ENCODE measurements at places on chromosomes 2 and 18. TPM values are rescaled to one million over a fixed set of nuclear protein-coding genes. Genes with fewer than 3 reads are reported as not detected.
A peak's percentile ranks its signal among the peaks of the same experiment; 100 is the strongest.

GRCh38 chr2:62641410-62641843, 64.1 kb upstream of the EHBP1 start:
- DNase-seq: no peak

GRCh38 chr2:172680436-172681068, 55.1 kb upstream of the RAPGEF4 start:
- DNase-seq: no peak

DNA sequence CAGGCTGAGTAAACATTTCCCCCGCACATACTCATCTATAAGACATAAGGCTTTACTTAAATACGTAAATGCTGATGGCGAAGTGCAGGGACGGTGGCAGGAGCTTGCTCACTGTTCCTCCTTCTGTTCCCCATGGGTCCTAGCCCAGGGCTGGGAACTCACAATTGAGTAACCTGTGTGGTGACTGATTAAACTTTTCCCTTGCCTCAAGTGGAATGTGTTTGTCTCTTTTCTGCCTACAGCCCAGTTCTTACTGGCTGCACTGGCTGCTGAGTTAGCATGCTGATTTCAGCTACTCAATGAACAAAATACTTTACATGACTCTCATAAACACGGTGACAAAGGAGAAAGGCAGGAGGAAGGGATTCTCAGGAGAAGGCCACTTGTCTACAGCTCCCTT, 87.3 kb downstream of the MARCO start:
- DNase-seq: no peak

DNA sequence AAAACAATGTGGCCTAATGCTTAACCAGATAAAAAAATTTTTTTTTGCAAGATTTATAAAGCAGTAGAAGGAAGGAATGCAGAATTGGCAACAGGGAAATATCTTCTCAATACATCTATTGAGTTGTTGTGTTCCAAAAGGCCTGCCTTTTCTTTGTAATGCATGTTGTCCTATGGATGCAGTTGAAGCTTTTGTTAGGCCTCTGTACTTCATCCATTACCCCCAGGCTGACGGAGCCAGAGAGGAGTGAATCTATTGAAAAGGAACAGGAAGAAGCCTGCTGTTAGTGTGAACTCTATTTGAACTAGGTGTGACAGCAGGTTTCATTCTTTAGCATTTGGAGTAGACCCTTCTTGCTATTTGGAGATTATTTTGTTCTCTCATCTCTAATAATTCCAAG, 56.5 kb downstream of the MTX2 start:
- DNase-seq: no peak

GRCh38 chr18:70931942-70932814, 643.3 kb downstream of the SOCS6 start:
- peak; percentile 18 for DNase-seq

The CYP26B1 gene
- not detected for total RNA-seq

The SERPINB8 gene
- total RNA-seq: 12.8 TPM

The ADD2 gene
- total RNA-seq: 0.16 TPM

DNA sequence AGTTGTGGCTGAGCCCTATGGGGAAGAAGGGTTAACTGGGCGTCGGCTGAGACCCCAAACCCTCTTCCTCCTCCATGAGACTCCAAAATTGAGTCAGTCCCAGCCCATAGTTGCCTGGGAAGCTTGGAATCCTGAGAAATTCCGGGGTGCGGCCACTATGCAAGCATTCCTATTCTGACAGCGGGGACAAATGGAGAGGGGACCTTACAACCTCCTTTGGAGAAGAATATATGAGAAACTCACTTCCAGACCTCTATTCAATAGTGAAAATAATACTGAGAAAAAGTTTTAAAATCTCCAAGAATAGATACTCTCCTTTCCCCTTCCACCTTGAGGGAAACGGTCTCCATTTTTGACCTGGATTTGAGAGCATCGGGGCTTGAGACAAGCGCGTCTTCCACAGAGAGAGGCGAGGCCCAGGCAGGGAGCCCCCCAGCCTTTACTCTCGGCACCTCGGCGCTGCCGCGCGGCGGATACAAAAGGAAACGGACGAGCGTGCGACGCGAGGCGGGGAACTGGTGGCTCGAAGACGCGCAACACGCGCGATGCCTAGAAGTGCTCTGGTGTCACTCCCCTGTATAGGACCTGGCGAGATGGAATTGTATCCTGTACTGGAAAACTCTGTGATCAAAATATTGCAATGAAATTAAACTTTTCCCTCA, 11.1 kb downstream of the NR4A2 start:
- no peak for DNase-seq

The DSG1 gene
- total RNA-seq: not detected

DNA sequence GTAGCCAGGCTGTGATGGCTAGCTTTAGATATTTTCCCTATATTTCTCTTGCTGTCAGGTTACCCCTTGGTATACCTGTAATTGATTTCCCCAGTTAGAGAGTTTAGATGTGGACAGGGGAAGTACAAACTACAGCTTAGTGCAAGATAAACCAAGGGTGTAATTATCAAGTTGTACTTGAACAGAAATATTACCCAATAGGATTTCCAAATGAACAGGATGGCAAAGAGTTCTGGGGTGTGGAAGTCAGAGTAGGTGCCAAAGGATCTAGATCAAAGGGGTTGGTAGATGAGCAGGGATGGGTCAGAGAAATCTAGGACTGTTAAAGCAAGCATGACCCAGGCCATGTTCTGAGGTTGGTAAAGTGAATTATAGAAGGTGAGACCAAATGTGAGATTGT, 585.2 kb downstream of the CCDC85A start:
- DNase-seq: no peak

The DCC gene
- total RNA-seq: not detected

The PELI1 gene
- 141 TPM for total RNA-seq

- no peak for DNase-seq
Measured at GRCh38 chr2:233059547-233059796, 670 bp upstream of the INPP5D start.

DNA sequence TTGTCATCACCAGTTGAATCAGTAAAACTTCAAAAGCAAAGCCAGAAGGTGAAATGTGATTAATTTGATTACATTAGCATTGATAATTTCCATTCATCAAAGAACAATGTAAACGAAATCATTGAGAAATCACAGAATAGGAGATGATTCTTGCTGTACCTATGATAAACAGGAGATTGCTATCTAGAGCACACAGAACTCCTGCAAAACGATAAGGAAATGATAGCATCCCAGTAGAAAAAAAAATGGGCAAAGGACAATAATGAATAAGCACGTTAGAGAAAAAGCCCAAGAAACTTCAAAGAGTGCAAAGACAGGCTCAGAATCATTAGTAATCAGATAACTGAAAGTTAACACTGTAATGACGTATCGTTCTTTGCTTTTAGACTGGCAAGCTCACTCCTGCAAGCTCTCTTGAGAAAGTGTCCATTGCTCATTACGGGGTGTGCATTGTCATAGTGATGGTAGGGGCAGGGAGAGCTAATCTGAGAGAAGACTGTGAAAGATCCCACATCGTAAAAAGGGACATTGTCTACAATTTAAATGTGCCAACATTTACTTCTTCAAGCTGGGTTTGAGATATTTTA, 143.6 kb downstream of the SPP2 start:
- no peak for DNase-seq

- no peak for DNase-seq
Measured at GRCh38 chr2:120832296-120833070, 96.8 kb downstream of the GLI2 start.

- no peak for DNase-seq
Measured at GRCh38 chr18:28559511-28559910, 382.6 kb upstream of the CDH2 start.

GRCh38 chr18:79937103-79937860, 14.2 kb downstream of the SLC66A2 start:
- no peak for DNase-seq

- DNase-seq: no peak
Measured at GRCh38 chr2:85792783-85793441, 39.1 kb downstream of the ATOH8 start.

The PLGLB2 gene
- 3.5 TPM for total RNA-seq

DNA sequence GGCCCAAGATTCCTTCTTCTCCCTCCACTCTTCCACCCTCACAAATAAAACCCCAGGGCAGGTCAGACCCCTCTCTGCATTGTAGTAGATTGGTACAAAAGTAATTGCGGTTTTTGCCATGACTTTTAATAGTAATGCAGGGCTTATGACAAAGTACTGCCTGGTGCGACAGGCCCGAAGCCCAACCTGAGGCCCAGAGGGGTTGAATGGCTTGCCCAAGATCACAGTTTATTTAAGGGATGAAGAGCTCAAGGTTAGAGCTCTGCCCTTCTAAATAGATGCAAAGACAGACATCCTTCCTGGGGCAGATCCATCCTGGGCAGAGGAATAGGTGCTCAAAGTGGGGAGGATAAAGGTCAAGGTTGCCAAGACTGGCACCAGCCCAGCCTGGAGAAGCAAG, 899 bp upstream of the PSTPIP2 start:
- DNase-seq: no peak

The PPP1R1C gene
- total RNA-seq: not detected

- DNase-seq: no peak
Measured at GRCh38 chr2:3483227-3483985, 35.9 kb downstream of the ADI1 start.

The CYTIP gene
- total RNA-seq: 357 TPM

DNA sequence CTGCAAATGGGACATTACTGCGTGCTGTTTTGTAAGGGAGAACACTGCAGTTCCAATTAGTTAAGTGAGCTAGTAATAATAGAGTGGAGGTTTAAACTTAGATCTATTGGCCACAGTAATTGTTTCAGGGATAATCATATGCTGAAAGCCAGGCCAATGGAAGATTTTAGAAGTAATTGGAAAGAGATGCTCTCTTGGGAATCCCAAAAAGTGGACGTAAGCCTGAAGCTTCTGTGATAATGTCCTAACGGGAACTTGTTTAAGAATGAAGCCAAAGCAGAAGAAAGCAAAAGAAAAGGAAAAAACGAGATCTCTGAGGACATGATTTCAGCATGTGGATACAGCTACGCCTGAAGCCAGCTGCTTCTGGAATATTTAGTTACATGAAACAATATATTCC, 594.6 kb downstream of the SLC4A3 start:
- DNase-seq: no peak

The SCYGR5 gene
- not detected for total RNA-seq

DNA sequence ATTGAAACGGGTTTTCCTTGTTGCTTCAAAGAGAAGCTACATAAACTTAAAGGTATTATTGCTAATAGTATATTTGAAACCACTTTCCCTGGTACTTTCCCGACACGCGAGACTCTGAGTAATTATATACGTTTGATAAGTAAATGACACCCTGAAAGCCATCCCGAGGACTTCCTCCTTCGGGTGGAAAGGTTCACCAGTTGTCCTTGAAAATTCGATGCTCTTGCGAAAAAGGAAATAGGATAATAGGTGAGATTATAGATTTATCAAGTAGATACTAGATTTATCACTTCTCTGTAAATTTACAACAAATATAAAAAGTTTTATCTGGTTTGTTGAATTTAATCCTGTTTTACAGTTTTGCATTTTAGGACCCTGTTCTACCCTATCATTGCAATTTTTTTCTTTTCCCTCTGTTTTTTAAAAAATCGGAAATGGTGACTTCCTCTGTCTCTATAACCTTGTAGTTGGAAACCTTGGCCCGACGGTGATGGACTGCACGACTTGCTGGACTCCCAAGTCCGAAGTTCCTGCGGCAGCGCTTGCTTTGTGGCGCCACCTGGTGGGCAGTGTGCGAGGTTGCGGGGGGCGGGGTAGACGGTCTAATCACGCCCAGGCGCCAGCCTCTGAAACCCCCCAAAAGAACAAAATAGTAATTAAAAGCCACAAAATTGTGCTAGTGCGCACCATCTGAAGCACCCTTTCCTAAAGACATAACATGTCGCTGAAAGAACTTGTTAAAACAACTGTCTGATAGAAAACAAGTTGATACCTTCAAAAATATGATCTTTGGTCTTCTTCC, 972 bp upstream of the DLX2 start:
- DNase-seq: peak; percentile 84

DNA sequence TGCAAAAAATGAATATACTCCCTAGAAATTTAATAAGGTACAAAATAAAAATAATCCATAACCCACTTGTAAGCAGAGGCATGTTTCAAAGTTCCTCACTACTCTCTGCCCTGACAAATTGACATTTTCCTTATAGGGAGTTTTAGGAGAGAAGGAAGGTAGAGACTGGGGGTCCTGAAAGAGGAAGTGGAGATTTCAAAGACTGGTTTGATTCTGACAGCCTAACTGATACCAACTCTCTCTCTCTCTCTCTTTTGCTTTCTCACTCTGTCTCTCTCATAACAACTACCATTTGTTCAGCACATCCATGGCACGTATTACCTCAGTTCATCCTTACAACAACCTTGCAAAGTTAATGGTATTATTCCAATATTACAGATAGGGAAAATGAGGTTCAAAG, 18.6 kb downstream of the FZD7 start:
- DNase-seq: no peak

DNA sequence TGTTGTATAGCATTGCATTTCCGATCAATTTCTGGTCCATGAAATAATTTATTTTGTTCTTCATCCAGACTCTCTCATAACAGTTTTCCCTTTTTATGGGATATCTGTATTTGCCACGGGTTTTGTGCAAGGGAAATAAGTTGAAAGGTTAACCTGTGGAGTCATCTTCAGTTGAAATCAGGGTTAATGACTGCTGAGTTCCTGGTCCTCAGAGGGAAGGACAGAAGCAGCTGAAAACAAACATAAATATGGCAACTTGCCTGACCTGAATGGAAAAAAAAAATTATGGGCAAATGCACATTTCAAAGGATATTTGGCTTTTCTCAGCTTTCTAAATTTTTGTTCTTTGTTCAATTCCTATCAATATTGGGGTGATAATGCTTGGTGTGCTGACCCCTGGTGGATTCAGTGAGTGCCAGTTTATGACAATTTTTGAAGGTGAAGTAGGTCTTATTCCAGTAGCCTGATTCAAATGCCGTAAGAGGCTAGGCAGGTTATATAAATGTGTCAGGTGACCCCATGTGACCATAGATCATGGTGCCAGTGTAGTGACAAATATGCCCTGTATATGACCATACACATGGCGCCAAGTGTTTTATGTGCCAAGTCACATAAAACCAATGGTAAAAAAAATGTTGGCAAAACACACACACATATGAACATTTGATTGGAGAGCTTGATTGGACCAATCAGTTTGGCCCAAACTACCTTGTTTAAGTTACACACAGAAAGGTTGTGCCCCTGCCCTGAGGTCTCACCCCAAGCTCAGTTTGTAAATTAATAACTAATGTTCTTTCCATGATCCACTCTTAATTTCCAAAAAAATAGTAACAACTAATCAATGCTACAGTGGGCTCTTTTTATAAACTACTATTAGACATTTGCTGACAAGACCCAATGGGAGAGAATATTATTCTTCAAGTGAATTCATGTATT, 47.6 kb upstream of the FAM124B start:
- peak; percentile 44 for DNase-seq

The ASAP2 gene
- 0.20 TPM for total RNA-seq

GRCh38 chr2:131047920-131048560, 45.2 kb downstream of the FAM168B start:
- DNase-seq: no peak

Data from natural killer cell (primary cell).